ENCODE measurements at places on chromosomes 1 and 21.
A peak's percentile ranks its signal among the peaks of the same experiment; 100 is the strongest.

DNA sequence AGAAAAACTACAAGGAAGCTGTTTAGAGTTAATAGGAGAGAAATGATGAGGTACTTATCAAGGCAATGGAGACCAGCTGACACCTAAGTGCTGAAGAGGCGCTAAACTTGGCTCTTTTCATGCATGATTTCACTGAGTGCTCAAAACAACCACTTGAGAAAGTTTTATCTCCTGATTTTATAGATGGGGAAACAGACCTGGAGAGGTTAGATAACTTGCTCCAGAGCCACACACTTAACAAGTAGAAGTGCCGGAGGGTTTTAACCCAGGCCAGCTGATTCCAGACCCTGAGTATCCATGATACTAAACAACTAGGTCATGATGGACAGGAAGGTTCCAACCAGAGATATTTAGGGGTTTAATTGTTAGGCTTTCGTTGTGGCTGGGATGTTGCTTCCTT, 25.9 kb downstream of the UBE2U start:
- no peak for DNase-seq

GRCh38 chr1:55143684-55144083, 71.5 kb downstream of the USP24 start:
- no peak for DNase-seq

GRCh38 chr1:112304126-112304525, 91.9 kb upstream of the CTTNBP2NL start:
- DNase-seq, result no peak

- DNase-seq, result no peak
Measured at GRCh38 chr1:185644531-185644930, 89.7 kb upstream of the HMCN1 start.

GRCh38 chr1:115233598-115233997, 104.5 kb downstream of the NGF start:
- DNase-seq, result no peak

- no peak for DNase-seq
Measured at GRCh38 chr1:165647517-165647916, 16.5 kb downstream of the MGST3 start.

- DNase-seq, result no peak
Measured at GRCh38 chr1:55310505-55310971, 95.4 kb upstream of the USP24 start.

DNA sequence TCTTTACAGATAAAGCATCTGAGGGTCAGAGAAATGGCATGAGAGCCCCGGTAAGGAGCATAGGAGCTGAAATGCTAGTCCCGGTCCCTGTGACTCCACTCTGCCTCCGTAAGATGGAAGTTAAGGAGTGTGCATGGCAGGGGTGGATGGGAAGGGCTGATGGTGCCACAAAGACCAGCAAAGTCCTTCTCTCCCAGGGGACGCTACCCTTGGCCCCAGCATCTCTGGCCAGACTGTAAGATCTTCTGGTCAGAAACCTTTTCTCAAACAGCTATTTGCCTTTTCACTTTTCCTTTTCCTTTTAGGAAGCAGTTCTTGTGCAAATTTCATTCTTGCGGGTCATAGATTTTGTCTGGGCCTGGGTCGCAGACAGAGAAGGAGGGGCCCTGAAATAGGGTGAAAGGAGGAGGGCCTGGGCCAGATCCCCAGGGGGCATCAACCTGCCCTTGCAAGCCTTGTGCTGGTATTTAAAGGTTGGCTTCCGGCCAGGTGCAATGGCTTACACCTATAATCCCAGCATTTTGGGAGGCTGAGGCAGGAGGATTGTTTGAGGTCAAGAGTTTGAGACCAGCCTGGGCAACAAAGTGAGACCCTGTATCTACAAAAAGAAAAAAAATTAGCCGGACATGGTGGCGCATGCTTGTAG, 14.4 kb upstream of the EPS8L3 start:
- no peak for DNase-seq

DNA sequence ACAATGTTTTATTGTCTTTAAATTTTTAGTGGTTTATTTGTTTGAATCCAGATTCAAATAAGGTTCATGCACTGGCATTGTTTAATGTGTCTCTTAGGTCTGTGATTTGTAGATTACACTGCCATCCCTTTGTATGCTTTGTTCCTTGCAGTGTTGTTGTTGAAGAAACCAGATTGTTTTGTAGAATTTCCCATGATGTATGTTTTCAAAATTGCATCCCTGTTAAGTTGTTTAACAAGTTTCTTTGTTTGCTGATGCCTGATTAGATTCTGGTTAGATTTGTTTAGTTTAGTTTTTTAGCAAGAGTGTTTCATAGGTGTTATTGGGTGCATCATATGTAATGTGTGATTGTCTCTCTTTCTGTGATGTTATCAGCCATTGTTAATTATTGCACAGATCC, 5.5 kb upstream of the AVPR1B start:
- DNase-seq, result no peak

DNA sequence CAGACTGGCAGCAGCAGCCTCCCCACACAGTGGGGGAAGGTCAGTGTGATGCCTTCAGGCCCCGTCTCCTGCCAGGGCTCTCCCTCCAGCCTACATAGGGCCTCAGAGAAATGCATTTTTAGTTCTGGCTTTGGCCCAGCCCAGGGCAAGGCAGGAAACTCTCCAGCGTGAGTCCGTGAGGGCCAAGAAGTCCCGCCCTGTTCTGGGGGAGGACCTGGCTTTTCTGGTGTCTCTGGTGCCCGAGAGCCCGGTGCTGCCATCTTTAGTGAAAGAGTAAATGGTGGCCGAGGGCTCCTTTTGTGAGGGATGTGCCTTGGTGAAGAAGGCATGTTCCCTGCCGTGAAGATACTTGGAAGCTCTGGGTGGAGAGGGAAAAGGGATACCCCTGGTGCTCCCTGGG, 14.8 kb upstream of the DIP2A start:
- DNase-seq, result no peak

GRCh38 chr1:101613546-101613945, 376.7 kb downstream of the S1PR1 start:
- no peak for DNase-seq

GRCh38 chr1:4395158-4395557, 259.3 kb upstream of the AJAP1 start:
- no peak for DNase-seq

DNA sequence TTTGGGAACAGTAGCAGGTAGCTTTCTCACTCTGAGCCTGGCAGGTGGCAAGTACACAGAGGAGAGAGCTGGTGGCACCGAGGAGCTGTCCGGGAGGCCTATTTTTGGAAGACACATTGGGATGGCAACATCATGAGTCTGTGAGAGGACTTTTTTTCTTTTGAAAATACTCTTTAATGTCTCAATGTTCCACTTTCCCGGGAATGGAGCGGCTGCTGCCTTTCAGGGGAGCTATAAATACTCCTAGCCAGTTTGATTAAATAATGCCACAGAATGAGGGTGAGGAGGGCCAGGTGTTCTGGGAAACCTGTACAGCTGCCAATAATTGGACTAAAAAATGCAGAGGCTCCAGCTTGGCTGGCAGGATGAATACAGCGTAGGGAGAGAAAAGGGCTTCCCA, 93.3 kb upstream of the COG2 start:
- no peak for DNase-seq

DNA sequence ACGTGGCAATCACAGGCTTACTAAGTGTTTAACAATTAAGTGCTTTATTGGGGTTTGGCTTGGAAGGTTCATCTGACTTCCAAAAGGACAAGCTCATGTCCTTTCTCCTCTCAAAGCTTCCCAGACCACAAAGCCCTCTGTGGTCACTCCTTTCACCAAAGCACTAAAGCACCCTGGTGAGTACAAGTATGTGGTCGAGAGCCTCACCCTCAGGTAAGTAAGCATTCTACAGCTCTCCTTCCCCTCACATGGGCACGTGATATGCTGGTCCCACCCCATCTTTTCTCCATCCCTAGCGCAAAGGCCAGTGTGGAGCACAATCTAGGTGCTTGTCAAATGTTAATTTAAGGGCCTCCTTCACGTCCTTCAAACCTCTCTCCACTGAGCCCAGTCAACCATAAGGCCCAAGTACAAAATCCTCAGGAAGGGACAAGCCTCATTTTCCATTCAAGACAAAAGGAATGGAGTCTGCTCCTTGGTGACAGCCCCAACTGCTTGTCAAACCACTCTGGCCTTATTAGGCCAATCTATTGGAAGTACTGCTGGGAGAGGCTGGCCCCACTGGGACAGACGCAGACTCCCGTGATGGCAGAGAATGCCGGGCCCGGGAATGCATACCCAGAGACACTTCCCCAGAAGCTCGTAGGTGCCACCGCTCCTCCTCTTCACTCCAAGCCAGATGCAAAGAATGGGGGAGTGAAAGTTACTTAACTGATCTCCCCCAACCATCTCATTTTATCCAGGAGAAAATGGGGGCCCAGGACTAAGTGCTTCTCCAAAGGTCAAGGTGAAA, 7.8 kb downstream of the STMN1 start:
- no peak for DNase-seq

DNA sequence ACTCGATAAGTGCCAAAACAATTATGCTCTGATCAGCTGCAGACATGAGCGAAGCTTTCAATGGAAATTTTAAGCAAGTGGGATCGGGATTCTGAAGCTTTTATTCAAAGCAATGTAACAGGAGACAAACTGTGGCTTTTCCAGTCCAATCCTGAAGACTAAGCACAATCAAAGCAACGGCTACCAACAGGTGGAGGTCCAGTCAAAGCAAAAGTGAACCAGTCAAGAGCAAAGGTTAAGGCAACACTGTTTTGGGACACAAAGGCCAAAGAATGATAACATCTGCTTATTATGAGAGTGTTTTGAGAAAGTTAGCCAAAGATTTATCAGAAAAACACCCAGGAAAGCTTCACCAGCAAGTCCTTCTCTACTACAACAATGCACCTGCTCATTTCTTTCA, 170.1 kb downstream of the SEC16B start:
- DNase-seq, result no peak

GRCh38 chr1:156140879-156141707, 12.3 kb upstream of the SEMA4A start:
- DNase-seq, result peak; percentile 48

DNA sequence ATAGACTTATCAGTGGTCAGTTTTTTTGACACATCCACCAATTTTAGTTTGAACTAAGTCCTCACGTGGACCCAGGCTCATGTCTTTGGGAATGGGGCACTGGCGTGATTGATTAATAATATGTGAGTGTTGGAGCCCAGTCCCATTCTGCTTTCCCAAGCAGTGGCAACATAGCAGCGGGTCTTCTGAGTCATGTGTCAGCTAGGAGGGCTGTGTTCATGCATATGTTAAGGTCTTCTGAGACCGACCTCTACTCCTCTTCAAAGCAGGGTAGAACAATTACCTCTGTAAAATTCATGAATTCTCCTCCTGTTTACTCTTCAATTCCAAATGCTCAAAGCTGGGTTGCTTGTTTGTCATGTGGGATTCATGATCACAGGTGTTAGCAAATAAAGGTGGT, 291.3 kb downstream of the CAMTA1 start:
- DNase-seq, result no peak

DNA sequence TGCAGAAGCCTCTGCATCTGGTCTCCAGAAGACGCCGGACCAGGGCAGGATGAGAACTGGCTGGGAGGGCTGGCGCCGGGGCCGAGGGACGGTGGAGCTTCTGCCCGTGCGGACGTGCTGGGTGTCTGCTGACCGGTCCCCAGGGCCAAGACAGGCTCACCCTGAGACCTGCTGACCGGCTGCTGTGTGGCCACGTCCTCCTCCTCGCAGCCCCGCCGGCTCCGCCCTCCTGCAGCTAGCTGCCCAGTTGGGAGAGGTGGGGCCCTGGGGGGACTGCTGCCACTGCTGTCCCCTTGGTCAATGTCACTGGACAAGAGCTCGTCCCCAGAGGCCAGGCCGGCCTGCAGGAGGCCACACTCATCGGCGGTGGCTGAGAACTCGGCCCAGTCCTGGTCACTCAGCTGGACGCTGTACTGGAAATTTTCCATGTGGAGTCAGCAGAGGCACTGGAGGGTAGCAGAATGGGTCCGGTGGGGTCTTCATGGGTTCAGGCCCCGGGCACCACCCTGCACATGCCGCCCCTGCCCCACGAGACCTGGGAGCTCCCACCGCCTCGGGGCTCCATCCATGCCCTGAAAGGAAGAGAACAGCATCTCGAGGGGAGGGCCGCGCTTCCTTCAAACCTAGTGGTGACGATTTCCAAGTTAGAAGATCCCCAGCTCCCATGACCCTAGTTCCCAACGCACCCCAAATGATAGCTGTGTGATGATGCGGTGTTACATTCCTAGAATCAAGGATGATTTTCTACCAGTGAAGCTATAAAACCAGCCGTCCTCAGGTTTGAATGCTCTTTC, 1.1 kb downstream of the PERM1 start:
- DNase-seq, result no peak

DNA sequence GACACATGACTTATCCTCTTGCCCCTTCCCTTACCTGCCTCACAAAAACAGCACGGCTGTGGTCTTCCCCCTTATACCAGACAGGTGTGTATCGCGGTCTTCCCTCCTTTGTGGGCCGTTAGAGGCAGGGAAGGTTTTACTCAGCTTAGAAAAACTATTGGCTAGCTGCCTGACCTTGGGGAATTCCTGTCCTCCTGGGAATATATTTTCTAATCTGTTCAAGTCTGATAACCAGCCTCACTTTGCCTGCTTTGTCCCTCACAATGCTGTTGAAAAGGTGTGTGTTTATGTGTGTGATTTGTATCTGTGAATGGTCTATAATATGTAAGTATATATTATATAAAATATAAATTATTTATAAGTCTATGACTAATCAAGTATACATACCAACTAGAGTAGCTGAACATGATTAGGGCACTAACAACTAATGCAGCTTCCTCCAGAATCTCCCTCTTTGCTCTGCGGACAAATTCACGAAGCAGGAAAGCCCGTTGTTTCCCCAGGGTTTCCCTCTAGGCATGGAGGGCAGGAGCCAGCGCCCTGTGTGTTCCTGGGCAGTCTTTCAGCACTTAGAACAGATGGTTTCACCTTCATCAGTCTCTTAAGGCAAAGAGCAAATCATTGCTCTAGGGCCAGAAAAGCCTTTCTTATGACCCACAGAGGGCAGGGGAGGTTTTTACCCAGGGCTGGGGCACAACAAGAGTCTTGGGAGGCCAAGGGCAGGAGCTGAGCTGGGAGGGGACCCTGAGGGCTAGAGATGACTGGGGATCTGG, 25.6 kb downstream of the SLC26A9 start:
- DNase-seq, result no peak

DNA sequence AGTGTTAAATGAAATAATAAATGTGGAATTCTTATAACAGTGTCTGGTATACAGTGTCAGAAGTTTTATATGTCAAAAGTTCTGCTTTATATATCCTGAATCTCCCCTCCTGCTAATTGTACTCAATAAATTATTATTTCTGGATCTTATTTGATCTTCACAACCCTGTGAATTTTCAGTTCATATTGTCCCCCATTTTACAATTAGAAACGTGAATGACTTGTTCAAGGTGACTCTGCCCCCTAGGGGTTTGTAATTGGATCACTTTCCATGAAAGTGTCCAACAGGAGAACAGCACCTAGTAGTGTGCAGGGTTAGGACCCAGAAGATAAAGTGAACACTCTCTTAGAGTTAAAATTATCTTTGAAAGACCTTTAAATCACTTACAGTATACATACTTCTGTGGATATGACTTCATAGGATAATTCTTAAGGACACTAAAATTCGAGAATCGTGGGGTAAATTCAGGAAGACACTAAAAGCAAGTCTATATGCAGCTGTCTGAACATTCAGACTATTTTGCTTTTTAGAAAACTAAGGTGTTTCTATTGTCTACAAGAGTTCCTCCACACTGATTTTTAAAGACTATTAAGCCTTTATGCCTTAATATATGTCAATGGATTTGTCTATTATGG, 4.5 kb upstream of the DDR2 start:
- no peak for DNase-seq
